ENCODE measurements at places on chromosomes 7 and 10. TPM values are rescaled to one million over a fixed set of nuclear protein-coding genes. Genes with fewer than 3 reads are reported as not detected.

AGR3 gene
- total RNA-seq, result 16.8 TPM

OGDHL gene
- total RNA-seq, result 0.79 TPM

PTF1A gene
- not detected for total RNA-seq

CYP3A4 gene
- total RNA-seq, result not detected

LLCFC1 gene
- total RNA-seq, result not detected

SPDYE11 gene
- total RNA-seq, result not detected

CPA2 gene
- total RNA-seq, result not detected

LRRC17 gene
- 200 TPM for total RNA-seq

CALHM1 gene
- not detected for total RNA-seq

UPK3B gene
- 23.6 TPM for total RNA-seq

STAG3 gene
- total RNA-seq, result 0.90 TPM

SEMA4G gene
- 1.2 TPM for total RNA-seq

RBM20 gene
- 2.3 TPM for total RNA-seq

WEE2 gene
- total RNA-seq, result 0.42 TPM

MSMB gene
- not detected for total RNA-seq

PPP1R17 gene
- not detected for total RNA-seq

PAX4 gene
- total RNA-seq, result not detected

TAC1 gene
- 1.7 TPM for total RNA-seq

FAM171A1 gene
- total RNA-seq, result 19.6 TPM

TOMM7 gene
- total RNA-seq, result 143 TPM

CFTR gene
- total RNA-seq, result 2.0 TPM
